ENCODE measurements at places on chromosomes 12 and 14.

DNA sequence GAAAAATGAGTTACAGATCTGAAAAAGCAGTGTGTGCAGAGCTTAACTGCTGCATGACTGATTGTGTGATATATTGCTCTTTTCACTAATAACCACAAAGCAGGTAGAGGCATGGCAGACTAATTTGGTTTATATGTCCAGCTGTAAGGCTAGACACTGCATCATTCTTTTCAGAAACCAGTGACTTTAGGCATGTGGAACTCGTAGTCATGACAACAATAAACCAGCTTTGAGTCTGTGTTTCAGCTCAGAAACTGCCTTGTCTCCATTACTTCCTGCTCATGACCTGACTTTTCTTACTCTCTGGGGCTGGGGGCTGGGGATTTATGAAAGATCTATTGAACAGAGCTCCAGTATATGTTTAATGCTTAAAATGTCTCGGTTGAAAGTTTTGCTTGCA, 146.8 kb upstream of the LRIG3 start:
- H3K4me3 ChIP-seq: no peak overlapping the region
- no peaks in the 10 kb centered on the region for H3K36me3 ChIP-seq
- H3K27ac ChIP-seq: no peak overlapping the region
- no peaks in the 10 kb centered on the region for H3K4me1 ChIP-seq
- no peak for DNase-seq
- no peaks in the 10 kb centered on the region for H3K27me3 ChIP-seq

- DNase-seq: no peak
- no peak overlapping the region for H3K27ac ChIP-seq
- no peaks in the 10 kb centered on the region for H3K36me3 ChIP-seq
Measured at GRCh38 chr14:50619569-50620141, 48.5 kb downstream of the SAV1 start.

- DNase-seq: no peak
- H3K36me3 ChIP-seq: no peaks in the 10 kb centered on the region
- no peak overlapping the region for H3K4me3 ChIP-seq
- H3K27me3 ChIP-seq: no peaks in the 10 kb centered on the region
- no peaks in the 10 kb centered on the region for H3K4me1 ChIP-seq
Measured at GRCh38 chr14:81302638-81303037, 81.9 kb upstream of the GTF2A1 start.

- H3K27me3 ChIP-seq: no peaks in the 10 kb centered on the region
- H3K27ac ChIP-seq: peak overlapping the region; percentile 36
- DNase-seq: no peak
- no peak overlapping the region for H3K4me3 ChIP-seq
Measured at GRCh38 chr12:39420043-39420442, 22.9 kb downstream of the KIF21A start.

GRCh38 chr12:116693286-116694227, 44.3 kb downstream of the SPRING1 start:
- no peaks in the 10 kb centered on the region for H3K36me3 ChIP-seq
- H3K27ac ChIP-seq: no peak overlapping the region
- no peaks in the 10 kb centered on the region for H3K4me1 ChIP-seq
- peak overlapping the region; percentile 24 for H3K4me3 ChIP-seq
- DNase-seq: no peak

DNA sequence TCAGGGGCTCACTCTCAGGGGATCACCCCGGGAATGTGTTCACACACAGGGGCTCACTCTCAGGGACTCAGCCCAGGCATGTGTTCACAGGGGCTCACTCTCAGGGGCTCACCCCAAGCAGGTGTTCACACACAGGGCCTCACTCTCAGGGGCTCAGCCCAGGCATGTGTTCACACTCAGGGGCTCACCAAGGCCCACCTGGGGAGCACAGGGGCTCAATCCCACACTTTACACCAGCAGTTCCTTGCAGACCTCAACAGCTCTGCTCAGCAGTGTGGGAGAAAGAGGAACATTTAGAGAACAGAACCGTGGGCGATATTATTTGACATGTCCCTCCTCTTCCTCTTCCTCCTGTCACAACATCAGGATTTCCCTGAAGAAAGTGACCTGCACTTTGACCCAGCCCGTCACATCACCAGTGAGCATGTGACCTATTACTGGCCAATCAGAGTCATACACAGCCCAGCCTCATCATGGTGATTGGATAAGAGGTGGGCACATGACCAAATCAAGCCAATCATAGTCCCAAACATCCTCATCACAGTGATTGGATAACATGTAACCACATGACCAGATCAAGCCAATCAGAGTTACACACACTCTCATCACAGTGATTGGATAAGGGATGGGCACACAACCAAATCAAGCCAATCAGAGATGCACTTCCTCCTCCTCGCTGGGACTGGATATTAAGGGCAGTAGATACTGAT, 359.4 kb upstream of the SFSWAP start:
- H3K27me3 ChIP-seq: peaks cover 65% of the 10 kb centered on the region
- no peak for DNase-seq
- no peak overlapping the region for H3K4me3 ChIP-seq
- H3K36me3 ChIP-seq: no peaks in the 10 kb centered on the region

GRCh38 chr14:71716041-71716772, 216.0 kb upstream of the RGS6 start:
- peaks cover 2% of the 10 kb centered on the region for H3K4me1 ChIP-seq
- DNase-seq: no peak
- peak overlapping the region; percentile 42 for H3K27ac ChIP-seq
- H3K36me3 ChIP-seq: peaks cover 19% of the 10 kb centered on the region

DNA sequence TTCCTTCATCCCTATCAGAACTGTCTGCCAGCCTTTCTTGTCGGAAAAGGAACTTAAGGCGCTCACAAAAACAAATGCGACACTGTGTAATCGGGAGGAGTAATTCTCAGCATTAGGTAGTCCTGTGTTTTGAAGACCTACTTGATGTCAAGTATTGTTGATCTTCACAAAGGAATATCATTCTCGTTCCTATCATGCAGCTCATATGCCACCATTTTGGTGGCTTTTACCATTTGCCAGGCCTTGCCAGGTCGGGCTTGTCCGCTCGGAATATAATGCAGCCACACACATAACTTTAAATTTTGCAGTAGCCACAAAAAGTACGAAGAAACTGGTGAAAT, 903 bp upstream of the PPP4R3A start:
- H3K36me3 ChIP-seq: peaks cover 35% of the 10 kb centered on the region
- peak overlapping the region; percentile 99 for H3K4me3 ChIP-seq
- H3K27ac ChIP-seq: peak overlapping the region; percentile 100
- no peak for DNase-seq

- peaks cover 3% of the 10 kb centered on the region for H3K36me3 ChIP-seq
- H3K4me1 ChIP-seq: peaks cover 8% of the 10 kb centered on the region
- H3K4me3 ChIP-seq: no peak overlapping the region
- no peak overlapping the region for H3K27ac ChIP-seq
- no peak for DNase-seq
Measured at GRCh38 chr12:53258541-53259539, 9.3 kb upstream of the ESPL1 start.

DNA sequence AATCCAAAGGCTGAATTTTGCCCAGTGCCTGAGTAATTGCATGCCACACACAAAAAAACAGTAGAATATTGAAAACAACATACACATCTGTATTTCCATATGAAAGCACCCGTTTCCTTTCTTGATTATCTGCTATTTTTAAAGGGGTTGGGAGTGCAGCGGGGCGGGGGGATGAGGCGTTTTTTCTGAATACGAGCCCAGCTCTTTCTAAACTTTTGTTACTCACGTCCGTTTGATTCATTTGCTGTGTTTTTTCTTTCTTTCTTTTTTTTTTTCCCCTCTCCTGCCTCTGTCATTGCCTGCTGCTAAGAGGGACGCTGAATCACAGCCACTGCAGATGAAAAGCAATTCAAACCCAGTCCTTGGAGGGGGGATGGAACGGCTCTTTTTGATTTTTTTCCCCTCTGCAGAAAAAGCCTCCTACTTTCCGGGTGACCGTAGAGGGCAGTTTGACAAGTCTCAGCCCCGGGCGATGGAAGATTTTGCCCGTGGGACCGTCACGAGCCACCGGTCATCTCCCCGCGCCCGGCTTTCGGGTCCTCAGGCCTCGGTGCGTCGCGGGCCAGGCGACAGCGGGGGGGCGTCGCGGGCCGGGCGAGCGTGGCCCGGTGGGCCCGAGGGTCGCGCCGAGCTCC, 572 bp upstream of the RASSF8 start:
- peaks cover 2% of the 10 kb centered on the region for H3K36me3 ChIP-seq
- peaks cover 6% of the 10 kb centered on the region for H3K4me1 ChIP-seq
- peaks cover 68% of the 10 kb centered on the region for H3K27me3 ChIP-seq
- no peak overlapping the region for H3K27ac ChIP-seq

DNA sequence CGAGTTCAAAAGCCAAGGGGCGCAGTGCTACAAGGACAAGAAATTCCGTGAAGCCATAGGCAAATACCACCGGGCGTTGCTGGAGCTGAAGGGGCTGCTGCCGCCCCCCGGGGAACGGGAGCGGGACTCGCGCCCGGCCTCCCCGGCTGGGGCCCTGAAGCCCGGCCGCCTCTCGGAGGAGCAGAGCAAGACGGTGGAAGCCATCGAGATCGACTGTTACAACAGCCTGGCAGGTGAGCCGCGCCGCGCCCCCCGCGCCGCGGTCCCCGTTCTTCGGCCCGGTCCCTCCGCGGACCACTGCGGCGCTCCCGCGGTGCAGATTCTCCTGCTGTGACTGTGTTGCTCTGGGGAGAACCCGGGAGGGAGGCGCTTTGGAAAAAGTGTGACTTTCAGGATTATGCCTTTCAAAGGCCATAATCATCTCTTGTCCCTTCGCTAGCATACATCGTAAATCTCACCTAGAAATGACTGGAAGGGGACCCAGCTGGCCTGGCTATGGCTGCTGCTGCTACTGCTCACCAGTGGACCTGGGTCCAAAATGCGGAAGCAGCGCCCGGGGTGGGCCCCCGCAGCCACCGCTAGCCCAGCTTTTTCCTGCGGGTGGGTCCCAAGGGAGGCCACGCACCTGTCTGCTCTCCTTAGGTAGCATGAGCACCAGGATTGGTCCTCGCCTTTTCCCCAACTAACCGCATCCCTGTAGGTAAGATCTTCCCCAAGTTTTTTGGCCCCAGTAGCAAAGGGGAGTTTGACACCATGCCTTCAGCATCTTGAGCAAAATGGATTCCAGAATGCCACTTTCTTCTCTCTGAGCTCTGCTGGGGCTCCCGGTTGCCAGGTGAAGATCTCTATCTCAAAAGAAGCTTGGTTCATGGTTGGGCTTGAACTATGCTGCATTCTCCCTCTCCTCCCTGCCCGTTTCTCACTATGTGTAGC, 853 bp downstream of the TTC9 start:
- peak; percentile 8 for DNase-seq
- peaks cover 16% of the 10 kb centered on the region for H3K27me3 ChIP-seq
- H3K4me1 ChIP-seq: peaks cover 46% of the 10 kb centered on the region
- H3K4me3 ChIP-seq: peak overlapping the region; percentile 92

DNA sequence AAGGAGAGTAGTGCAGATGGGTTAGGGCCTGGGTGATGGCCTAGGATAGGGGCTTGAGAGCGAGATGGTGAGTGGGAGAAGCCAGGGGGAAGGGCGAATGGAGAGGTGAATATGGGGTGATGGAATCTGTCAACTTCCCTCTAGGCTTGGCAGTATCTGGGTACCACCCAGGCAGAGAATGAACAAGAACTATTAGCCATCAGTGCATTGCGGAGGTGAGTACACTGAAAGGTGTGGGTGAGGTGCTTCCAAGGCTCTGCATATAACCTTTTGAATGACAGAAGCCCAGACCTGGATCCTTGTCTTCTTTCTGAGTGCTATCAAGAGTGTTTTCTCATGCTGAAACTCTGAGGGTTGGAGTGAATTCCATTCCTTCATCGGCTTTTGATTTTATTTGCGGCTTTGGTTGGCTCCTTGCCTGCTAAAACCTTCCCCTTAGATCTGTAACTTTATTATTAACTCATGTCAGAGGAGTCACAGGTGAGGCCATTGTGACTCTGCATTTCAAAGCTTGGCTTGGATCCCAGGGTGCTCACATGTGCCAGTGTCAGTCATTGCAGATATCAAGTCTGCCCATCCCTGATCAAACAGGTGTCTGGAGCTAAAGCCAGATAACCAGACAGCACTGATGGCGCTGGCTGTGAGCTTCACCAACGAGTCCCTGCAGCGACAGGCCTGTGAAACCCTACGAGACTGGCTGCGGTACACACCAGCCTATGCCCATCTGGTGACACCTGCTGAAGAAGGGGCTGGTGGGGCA, 18.6 kb downstream of the PEX5 start:
- no peaks in the 10 kb centered on the region for H3K4me1 ChIP-seq
- no peak for DNase-seq
- H3K27me3 ChIP-seq: no peaks in the 10 kb centered on the region
- no peak overlapping the region for H3K4me3 ChIP-seq
- peaks cover 38% of the 10 kb centered on the region for H3K36me3 ChIP-seq
- H3K27ac ChIP-seq: peak overlapping the region; percentile 11

GRCh38 chr14:101187816-101188570, 284.5 kb upstream of the RTL1 start:
- DNase-seq: no peak
- no peak overlapping the region for H3K27ac ChIP-seq
- peaks cover 23% of the 10 kb centered on the region for H3K27me3 ChIP-seq
- no peak overlapping the region for H3K4me3 ChIP-seq
